Endothelial cell (in vitro differentiated cells): ENCODE measurements at places on chromosomes 5 and 9.

DNA sequence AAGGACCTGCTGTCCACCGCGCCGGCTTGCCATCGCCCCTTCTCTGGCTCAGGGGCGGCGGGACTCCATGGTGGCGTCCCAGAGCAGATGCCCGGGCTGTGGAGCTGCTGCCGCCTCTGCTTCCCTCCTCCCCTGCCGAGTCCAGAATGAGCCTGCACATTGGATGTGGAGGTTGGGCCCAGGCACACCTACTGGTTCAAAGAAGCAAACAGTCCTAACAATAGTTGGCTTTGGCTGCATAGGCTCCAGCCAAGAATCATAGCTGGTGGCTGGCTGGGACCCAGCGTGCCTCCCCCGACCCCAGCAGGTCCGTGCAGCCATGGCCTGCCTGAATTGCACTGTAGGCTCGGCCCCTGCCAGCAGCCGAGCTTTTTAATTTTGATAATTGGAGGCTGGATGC is 25.8 kb downstream of the ADAMTSL2 start:
- DNase-seq, result no peak

DNA sequence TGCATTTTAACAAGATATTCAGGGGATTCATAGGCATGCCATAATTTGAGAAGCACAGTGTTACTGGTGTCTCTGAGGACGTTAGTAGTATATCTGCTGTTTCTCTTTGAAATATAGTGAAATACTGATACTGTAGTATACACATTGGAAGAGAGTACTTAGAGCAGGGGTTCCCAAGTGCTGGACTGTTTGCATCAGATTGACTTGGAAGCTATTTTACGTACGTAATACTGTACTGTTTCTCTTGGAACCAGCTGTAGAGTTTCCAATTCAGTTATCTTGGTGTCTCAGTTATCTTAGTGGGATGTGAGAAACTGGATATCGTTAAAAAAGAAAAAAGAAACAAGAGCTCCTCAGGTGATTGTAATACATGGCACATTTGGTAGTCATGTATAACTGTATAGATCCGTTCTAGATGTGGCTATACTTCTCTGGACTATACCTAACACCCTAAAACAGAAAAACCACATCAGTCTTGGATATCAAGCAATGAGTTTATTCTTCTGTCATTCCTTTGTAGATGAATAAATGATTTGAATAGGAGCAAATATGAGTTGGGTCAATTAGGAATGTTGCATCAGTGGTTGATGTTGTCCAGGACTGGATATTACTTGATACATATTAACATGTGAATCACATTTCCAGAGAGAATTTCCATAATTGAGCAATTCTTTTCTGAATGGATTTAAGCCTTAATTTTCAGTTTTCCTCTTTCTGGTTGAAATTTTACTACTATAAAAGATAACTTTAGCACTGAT is 33.4 kb downstream of the PRRC1 start:
- no peak for DNase-seq

DNA sequence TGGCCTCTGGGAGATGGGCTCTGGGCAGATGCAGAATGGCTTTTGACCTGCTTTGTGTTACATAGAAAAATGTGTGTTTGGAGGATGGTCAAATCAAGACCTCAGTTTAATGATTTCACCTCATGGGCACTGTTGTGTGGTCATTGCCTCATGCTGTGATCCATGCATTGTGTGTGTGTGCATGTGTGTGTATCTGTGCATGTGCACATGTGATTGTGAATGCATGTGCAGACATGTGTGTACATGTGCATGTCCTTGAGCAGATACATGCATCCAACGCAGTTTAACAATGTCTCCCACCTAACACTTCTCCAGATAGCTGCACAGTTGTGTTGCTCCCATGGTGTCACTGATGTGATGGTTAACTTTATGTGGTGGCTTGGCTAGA is 40.1 kb upstream of the S1PR3 start:
- no peak for DNase-seq

GRCh38 chr9:125356032-125356431 is 94.4 kb downstream of the GAPVD1 start:
- no peak for DNase-seq

- DNase-seq, result no peak
Measured at GRCh38 chr5:59351076-59351794, 542.3 kb downstream of the PDE4D start.

GRCh38 chr5:119339965-119340364 is 15.9 kb upstream of the TNFAIP8 start:
- DNase-seq, result no peak

DNA sequence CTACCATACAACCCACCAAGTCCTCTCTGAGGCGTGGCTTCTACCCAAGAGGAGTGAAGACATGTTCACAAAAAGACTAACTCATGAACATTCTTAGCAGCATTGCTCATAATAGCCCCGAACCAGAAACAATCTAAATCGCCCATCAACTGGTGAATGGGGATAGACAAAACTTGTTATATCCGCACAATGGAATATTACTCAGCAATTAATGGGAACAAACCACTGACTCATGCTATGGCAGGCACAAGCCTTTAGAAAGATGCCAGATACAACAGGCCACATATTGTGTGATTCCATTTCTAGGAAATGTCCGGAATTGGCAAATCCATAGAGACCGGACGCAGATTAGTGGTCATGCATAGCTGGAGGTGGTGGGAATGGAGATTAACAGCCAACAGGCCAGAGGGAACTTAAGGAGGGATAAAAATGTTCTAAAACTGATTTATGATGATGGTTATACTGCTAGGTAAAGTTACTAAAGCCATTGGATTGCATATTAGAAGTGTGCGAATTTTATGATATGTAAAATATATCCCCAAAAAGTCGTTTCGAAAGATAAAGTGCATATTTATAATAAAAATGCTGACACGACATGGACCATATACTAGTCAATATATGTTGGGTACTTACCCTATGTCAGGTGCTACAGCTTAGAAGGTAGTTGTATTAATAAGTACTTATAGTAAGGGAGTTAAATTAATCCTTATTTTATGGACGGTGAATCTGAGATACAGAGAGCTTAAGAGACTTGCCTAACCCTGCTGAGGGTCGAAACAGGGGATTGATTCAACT is 55.4 kb downstream of the LHX2 start:
- no peak for DNase-seq

DNA sequence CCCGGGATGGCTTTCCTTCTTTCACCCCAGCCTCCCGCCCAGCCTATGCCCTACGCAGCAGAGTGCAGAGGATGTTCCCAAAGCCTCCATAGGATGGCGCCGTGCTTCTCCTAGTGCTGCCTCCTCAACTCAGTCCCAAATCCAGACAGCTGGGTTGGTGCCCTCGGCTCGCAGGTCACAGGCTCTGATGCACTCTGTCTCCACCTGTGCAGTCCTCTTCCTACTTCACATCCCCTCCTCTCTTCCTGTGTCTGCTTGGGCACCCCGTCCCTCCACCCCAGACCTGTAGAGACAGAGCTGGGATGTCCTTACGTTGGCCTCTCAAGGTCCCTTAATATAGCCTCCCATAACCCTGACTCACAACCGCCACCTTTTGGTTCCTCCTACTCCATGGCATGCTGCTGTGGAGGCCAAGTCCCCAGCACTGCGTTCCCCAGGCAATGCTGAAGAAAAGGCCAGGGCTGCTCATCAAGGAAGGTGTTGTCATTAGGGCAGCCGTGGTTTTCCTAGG is 314.4 kb downstream of the GADD45G start:
- peak; percentile 47 for DNase-seq

GRCh38 chr5:133995341-133995740 is 9.4 kb downstream of the VDAC1 start:
- DNase-seq, result no peak

GRCh38 chr5:8291641-8292040 is 422.7 kb downstream of the MTRR start:
- no peak for DNase-seq

DNA sequence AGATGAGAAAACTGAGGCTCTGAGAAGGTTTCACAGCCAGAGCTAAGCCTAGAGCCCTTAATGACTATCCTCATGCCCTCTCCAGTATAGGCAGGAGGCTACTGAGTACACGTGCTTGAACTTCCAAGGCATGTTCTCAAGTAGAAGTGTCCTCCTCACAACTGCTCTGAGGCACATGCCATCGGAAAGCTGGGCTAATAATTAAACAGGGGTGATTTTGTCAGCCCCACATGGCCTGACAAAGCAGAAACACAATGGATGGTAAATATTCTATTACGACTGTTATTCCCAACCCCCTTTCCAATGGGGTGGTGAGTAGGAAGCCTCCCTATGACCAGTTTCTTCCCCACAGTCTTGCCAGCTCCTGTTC is 34.3 kb downstream of the KCNIP1 start:
- DNase-seq, result no peak

DNA sequence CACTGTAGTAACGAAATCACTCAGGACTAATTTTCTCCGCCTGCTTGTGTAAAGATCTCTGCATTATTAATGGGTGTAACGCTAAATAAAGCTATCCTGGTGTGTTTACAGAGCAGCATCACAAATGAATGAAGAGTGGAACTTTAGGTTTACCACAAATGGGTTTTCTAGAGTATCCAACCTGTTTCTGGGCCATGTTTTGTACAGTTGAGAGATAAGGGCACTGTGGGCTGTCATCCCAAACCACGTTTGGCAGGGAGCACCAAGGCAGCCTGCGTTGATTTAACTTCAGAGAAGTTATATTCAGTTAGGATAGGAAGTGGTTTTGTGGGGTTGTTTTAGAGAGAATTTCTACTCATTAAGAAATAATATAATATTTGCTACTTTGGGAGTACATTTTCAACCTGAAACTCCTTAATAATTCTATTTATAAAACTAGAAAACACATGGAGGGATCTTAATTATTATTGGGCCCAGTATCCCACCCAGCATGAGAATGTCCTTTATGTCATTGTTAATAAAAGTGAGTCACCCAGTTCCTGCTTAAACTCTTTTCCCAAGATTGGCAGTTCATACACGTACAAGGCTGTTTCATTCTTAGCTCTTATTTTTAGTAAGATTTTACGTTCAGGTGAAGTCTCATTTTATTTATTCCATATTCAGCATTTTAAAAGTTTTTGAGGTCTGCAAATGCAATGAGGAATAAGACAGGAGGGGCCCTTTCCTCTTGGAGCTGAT is 8.0 kb downstream of the KCNN2 start:
- DNase-seq, result no peak
